ENCODE measurements at places on chromosomes 3 and 15.

GRCh38 chr3:7697548-7697947, 804.1 kb upstream of the LMCD1 start:
- DNase-seq, result no peak

GRCh38 chr15:72227192-72227586, 3.8 kb downstream of the PKM start:
- DNase-seq, result no peak

- no peak for DNase-seq
These were observed 236.3 kb downstream of the CNTN4 start for GRCh38 chr3:2334921-2335320.

DNA sequence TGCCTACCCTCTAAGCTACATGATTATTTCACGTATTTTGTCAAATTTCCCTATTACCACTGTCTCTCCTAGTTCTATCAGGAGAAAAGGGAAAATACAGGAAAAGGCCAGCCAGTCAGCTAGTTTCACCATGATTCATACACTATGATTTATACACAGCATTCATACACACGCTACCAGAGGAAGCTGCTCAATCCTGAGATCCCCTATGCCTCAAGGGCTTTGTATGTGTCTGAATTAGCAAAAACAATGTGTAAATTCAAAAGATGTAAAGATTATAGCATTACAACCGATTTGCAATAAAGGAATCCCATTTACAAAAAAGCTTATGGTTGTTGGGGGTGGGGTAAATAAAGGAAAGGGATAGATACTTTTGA, 3.1 kb upstream of the ACKR4 start:
- DNase-seq, result no peak

DNA sequence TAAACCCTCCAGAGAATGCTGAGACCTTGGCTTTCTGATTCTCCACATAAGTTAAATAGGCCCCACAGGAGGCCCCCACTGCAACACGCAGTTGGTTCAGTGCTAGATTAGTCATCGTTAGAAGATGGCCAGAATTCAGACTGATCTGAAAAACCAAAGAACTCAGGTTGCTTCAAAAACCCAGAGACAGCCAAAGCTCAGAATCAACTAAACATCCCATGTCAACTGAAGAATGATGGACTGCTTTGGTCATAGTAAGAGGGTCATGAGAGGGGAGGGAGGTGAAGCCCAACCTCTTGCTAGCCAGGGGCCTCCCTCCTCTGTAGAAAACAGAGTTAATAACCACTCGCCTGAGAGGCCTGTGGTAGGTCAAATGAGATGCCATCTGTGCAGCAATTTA, 93.1 kb downstream of the AKAP13 start:
- DNase-seq, result no peak

- DNase-seq, result no peak
These were observed 136.3 kb downstream of the IMPG2 start for GRCh38 chr3:101184111-101184510.

DNA sequence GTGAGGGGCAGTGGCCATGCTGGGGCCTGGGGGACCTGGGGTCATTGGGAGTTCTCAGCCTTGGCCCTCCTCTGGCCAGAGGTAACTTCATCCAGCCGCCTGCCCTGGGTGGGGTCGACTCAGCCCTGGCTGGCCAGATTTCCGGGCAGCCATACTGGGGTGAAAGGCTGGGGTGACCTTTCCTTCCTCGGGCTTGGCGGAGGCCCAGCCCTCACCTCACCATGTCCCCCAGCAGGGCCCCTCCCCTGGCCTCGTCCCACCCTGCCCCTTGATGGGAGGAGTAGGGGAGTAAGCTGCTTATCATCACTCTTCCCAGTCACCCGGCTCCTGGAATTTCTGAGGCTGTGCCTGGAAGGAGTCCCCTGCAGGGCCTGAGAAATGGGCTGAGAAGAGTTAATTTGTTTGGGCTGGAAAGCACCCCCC, 5.4 kb downstream of the SEMA3F start:
- no peak for DNase-seq

GRCh38 chr15:85316244-85316934, 64.0 kb upstream of the AKAP13 start:
- no peak for DNase-seq

- DNase-seq, result no peak
These were observed 25.8 kb downstream of the CRABP1 start for GRCh38 chr15:78365917-78366316.

- DNase-seq, result no peak
These were observed 4.7 kb upstream of the ARHGEF3 start for GRCh38 chr3:56806407-56806806.

GRCh38 chr15:65068403-65068788, 605 bp upstream of the RASL12 start:
- DNase-seq, result no peak

DNA sequence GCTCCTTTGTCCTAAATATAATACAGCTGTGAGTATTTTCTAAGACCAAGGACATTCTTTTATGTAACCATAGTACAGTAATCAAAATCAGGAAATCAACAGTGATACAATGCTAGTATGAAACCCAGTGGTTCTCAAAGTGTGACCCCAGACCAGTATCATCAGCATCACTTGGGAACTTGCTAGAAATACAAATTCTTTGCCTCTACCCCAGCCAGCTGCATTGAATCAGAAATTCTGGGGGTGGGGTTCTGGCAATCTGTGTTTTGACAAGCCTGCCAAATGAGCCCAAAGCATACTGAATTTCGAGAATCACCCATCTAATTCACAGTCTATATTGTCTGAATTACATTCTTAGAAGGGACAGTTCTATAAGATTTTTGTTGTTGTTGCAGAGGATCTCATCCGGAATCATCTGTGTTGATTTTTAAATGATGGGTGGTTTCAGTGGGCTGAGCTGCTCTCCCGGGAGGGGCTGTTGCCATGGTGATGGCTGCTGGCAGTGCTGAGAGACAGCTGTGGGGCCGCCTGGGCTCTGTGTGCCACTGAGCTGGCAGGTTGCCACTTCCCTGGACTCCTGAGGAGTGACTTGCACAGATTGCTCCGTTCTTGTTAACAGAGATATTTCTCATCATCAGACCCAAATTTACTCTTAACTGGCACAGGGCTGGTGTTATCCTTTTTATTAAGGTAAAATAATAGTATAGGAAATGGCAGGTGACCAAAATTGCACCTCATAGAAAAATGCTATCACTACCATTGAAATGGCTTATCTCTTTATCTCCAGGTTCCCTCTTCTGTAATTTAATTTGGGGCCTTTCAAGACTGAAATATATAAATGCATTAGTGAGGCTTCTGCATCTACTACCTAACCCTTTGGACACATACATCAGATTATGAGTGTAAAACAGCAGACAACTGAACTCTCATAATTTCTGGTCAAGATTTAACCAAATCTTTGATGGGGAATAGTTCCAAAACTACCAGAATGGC, 56.5 kb downstream of the NEK11 start:
- DNase-seq, result no peak

- DNase-seq, result no peak
These were observed 270.2 kb downstream of the PLCL2 start for GRCh38 chr3:17154941-17155340.

DNA sequence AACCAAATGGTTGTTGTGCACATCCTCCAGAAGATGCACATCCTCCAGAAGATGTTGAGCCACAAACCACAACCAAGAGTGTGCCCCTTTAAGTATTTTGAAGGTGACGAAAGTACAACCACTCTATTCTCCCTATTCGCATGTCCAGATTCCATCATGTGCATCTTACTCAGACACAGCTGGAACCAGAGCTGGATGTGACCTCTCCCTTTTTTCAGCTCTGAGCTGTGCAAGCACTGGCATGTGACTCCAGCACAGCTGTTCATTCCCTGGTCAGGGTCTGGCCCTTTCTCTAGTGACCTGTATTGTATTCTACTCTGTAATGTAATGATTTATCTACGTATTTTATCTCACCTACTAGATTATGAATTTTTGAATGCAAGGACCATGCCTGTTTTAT, 29.3 kb upstream of the DLG1 start:
- no peak for DNase-seq

DNA sequence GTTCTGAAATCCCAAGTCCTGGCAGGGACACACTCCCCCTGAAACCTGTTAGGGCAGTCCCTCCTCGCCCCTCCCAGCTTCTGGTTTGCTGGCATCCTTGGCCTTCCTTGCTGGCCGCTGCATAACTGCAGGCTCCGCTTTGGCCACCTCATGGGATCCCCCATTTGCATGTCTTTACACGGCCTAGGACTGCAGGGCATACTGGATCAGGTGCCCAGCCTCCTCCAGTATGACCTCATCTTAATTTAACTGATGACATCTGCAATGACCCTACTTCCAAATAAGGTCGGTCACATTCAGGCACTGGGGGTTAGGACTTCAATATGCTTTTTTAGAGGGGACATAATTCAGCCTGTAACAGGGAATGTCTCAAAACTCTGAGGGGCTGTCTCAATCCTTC, 173.3 kb downstream of the RAB11A start:
- no peak for DNase-seq

DNA sequence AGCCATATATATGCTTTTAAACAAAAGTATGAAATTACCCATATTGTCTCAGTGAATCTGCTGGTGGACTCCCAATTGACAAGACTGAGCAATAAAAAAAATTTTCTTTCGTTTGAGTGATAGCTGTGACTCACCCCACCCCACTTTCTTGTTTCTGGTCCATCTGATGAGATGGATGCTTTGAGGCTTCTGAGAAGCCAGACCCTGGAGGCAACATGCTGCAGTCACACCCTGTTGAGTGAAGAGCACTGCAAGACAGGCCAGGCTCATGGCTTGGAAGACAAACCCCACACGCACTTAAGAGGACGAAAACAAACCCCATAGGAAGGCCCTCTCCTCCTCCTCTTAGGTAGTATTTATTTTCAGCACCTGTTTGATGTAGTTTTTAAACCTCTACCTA, 276.0 kb upstream of the TTC14 start:
- no peak for DNase-seq
